ENCODE measurements at places on chromosomes 13 and 19.

- DNase-seq = no peak
Measured at GRCh38 chr13:59744747-59745391, 418.9 kb downstream of the DIAPH3 start.

DNA sequence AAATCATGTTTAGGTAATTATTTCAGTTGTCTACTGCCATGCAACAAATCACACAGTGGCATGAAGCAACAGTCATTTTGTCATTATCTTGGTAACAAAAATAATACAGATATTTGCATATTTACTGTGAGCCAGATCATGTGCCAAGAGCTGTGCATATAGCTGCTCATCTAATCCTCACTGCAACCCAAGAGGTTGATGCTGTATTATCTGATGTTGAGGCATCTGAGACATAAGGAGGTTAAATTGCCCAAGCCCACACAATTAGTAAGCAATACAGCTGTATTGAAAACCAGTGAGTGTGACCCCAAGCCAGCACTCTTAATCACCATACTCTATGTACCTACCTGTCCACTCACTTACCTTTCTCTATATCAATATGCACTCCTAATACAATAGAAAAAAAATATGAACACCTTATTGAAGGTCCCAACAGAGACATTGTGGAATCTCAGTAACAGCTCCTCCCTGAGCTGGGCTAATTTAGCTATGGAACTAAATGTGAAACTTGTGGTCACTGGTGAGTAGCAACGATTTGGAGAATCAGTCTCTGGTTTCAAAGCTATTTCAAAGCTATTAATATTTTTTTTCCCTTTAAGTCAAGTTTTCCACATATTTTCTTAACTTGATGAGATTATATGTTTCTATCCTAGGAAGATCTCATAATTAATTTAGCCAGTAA lies 185.2 kb downstream of the KLF12 start:
- no peak for DNase-seq

DNA sequence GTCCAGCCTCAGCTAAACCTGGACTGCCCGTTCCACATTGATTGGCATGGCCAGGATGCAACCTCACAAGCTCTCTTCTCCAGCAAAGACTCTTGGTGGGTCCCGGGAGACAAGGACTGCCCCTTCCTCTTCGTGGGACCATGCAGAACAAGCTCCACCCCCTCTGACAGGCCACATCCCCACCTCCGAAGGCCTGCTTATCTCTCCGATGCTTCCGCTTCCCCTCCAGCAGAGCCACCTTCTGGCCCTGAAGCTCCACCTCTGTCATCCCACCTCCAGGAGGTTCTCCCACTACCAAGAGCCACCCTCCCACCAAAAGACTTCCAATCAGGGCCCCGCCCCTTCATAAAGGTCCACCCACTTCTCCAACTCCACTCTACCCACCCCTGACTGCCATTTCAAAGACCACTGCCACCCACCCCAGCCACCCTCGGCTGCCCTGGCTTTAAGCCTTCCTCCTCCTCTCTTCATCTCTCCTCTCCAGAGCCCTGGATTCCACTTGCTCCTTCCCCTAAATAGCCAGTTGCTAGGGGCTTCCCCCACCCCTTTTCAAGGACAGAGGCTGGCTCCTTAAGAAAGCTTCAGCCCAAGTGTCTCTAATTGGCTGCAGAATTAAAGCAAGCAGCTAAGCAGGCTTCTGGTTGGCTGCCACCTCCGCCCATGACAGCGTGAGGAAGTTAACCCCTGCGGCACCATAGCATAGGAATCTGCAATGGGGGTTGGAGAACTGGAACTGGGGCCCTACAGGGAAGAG lies 9.9 kb downstream of the LRFN1 start:
- DNase-seq = no peak

DNA sequence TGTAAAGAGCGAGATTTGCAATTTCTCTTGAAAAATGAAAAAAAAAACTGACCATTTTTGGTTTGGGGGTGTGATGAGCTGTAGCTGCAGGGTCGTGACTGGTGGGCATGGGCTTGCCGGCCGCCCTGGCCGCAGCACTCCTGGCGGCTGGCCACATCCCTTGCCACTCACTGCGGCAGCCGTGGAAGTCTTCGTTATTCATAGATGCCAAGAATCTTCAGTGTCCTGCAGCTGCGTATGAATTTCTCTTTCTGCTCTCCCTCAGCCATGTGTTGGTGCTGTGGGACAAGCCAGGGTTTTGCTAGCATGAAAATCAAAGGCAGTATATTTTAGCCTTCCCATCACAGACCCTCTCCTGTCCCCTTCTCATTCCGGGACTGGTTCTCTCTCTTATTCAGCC lies 151.7 kb upstream of the TSHZ3 start:
- DNase-seq = no peak

DNA sequence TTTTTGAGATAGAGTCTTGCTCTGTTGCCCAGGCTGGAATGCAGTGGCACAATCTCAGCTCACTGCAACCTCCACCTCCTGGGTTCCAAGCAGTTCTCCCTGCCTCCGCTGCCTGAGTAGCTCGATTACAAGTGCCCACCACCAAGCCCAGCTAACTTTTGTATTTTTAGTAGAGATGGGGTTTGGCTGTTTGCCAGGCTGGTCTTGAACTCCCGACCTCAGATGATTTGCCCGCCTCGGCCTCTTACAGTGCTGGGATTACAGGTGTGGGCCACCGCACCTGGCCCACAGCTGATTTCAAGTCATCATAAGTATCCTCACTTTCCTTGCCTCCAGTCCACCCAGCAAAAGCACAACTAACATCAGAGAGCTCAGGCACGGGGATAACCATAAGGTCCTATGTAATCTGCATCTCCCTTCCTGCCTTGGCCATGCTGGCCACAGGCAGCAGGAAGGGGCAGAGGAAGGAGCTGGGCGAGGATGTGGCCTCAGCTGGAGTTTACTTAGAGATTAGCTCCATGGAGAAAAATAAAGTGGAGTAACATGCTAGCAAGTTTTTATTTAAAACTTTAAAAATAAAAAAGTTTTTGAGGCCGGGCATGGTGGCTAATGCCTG lies 22.9 kb upstream of the ADGRE1 start:
- DNase-seq = no peak

GRCh38 chr19:51822946-51823345 lies 28.0 kb downstream of the FPR3 start:
- DNase-seq = no peak

DNA sequence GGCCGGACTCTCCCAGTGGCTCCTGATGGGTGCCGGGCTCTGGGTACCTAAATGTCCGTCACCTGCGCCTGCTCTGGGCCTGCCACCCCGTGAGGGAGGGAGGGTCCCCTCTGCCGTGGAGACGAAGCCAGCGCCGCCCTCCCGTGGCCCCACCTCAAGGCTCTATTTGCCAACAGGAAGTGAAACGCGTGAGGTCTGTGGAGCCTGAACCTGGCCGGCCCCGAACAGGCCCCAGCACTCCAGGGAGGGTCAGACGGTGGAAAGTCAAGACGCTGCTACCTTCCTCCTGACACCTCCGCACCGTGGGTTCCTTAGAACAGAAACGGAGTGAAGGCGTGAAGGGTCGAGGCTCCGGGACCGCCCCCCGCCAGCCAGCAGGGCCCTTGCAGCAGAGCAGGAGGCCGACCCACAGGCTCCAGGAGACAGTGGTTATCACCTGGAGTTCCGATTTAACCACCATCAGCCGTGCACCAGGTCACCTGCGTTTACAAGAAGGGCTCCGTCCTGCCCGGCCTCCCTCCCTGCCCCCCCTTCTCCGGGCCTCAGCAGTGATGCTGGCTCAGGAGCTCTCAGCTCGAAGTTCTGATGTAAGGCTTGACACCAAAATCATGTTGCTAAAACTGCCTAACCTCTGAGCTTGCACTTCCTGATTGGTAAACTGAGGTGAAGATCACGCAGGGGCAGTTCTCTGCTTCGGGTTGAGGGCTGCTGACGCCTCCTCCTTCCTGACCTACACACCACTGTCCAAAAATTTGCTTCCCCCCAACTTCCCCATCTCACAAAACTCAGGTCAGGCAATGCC lies 50.9 kb upstream of the C13orf46 start:
- DNase-seq = no peak
